ENCODE measurements at places on chromosomes 11 and 22.

- DNase-seq = no peak
Measured at GRCh38 chr11:111886844-111887243, 7.5 kb downstream of the CFAP68 start.

DNA sequence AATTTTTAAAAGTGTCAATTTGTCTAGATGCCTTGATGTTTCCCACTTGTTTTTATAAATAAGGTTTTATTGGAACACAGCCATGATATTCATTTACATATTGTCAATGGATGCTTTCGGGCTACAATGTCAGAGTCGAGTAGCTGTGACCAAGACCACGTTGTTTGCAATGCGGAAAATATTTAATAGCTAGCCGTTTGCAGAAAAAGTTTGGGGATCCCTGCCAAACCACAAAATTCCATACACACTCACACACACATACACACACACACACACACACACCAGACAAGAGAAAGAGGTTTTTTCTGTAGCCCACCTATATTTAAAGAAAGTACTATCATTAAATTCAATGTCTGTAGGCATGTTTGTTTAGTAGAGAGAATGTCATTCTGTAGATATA lies 58.3 kb downstream of the TYR start:
- DNase-seq = no peak

DNA sequence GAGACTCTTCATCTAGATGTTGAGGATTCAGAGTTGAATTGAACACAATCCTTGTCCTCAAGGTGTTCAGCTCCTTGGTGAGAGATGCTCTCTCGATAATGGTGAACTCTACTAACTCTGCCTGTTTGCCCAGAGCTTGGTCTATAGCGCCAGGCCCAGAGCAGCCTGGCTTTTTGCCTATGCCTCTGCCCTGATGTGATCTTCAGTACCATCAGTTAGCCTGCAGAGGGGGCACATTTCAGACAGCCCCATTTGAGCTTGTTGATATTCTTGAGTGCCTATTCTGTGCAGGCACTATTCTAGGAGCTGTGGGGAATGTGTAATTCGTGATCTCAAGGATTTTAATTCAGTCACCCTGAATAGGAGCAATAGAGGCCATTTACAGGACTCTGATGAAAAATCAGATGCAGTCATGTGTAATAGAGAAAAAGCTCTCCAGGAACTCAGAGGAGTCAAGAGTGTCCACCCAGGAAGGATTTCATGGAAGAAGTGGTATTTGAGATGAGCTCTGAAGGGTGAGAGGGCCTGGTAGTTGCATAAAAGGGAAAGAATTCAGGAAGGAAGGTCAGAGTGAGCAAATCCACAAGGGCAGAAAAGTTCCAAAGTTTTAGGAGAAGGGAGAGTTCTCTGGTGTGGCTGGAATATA lies 19.3 kb downstream of the GTPBP1 start:
- peak; percentile 31 for DNase-seq

DNA sequence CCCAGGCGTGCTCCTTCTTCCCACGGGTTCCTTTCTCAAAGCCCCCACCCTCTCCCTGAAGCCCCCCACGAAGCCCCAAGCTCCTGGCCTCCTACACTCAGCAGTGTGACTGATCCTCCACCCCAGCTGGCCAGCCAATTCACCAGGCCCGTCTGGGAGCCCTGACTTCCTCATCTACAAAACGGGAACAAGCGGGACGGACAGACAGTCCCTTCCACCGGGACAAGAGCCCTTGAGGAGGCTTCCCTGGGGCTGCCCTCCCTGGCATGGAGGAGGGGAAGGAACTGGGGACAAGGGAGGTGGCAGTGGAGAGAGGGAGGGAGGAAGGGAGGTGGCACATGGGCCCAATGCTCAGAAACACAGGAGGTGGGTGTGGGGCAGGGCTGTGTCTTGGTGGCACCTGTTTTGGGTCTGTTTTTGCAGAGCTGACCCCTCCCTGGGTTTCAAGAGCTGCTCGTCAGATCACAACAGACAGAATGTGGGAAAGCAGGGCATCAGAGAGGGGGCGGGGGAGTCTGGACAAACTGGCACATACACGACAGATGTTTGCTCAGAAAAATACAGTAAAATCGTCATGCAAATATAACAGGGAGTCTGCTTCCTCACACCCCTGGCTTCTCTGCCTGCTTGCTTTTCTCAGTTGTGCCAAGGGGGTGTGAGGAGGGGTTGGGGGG lies 56.8 kb downstream of the ELFN2 start:
- no peak for DNase-seq

DNA sequence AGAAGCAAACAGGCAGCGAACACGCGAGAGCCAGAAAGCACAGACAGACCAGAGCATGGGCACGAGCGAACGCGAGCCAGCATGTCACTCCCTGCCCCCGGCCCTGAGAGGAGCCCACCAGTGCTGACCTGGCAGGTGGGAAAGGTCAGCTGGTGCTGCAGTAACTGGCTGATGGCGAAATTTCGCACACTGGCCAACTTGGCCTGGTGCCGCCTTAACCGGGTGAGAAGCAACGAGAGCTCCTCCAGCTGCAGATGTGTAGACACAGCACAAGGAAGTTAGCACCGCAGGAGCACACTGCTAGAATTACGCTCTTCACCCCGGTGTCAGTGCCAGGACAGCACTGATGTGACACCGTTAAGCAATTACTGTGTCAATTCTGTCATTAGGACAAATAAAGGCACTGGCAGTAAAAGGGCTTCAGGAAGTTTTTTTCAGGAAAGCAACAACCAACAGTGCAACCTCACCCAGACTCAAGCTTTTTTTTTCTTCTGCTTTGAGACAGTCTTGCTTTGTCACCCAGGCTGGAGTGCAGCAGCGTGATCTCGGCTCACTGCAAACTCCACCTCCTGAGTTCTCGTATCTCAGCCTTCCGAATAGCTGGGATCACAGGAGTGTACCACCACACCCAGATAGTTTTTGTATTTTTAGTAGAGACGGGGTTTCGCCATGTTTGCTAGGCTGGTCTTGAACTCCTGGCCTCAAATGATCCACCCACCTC lies 76.8 kb downstream of the C11orf58 start:
- no peak for DNase-seq

GRCh38 chr11:130582981-130583380 lies 134.5 kb downstream of the ADAMTS15 start:
- DNase-seq = no peak

- no peak for DNase-seq
Measured at GRCh38 chr11:90698238-90698637, 475.4 kb upstream of the CHORDC1 start.

DNA sequence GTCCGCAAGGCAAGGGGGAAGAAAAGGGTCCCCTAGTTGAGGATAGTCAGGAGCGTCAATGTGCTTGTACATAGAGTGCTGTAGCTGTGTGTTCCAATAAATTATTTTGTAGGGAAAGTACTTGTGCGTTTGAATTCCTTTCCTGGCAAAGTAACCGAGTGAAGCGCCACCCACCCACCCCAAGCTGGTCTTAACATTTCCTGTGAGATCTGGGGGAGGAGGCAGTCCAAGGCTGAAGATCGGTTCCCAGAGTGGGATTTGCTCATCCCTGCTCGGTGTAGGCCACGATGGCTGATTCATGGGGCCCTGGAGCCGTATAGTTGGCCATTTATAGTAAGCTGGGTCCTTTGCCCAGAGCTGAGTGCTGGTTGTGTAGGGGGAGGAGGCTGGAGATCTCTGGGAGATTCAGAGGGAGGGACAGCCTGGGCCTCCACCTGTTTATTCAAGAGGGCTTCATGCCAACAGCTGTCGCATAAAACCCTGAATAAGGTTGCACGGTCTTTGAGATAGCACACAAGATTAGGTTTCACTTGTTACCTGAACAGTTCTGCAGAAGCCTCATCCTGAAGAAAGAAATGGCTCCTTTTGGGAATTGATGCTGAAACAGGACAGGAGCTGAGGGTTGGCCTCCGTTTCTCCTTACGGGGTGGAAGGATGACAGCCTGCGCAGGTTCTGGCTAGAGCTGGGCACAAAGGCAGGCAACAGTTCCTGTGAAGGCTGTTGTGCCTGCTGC lies 2.4 kb downstream of the ATF4 start:
- no peak for DNase-seq

DNA sequence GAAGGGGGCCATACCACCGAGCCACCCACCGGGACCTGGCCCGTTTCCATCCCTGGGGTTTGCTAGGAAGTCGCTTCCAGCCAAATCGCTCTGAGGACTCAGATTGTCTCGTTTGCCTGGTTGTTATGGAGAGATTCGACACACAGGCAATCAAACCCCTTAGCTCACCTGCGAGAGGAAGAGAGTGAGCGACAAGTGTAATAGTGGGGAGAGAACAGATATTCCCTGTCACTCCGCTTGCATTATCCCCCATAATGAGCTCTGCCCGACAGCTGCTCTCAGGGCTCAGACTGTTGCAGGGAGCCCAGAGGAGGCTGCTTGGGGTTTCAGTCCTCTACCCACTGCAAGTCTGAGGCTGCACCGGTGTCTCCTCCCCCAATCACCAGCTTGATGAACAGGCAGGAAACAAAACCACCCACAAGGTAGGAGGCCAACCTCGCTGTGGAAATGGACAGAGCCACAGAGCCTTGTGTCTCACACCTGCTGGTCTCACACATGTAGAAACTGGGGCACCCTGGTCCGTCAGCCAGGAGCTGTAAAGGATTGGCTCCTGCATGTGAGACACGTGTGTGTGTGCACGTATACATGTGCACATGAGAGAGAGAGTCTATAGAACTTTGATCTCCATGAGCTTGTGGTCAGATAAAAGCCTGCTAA lies 351.1 kb downstream of the BUD13 start:
- DNase-seq = no peak

DNA sequence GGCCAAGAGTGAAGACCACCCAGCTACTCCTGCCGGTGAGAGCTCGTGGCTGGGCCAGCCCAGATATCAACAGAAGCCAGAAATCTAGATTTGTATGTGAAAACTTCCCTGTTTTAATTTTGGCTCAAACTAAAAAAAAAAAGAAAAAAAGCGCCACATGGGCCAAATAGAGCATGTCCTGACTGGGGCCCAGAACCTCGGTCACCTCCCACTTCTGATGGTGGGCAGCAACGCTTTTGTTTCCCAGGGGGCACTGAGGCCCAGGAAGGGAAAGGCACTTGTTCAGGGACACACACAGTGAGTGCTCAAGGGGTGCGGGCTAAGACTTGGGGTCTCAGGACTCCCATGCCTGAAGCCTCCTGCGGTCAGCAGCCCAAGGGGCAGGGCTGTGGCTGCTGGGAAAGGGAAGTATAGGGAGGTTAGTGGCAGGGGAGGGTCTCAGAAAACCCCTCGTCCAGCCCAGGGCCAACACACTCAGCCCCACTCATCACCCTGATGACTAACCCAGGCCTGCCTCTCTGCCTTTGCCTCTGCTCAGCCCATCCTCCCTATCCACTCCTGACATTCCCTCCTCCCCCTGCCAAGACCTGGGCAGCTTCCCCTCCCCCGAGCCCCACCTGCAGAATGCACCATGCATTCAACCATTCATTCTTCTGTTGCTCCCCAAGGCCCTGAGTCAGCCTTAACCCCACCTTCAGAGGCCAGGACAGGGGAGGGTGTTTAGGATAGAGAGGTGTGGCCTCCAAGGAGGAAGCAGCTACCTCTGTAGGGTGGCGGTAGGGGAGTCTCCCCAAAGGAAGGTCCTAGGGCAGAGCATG lies 30.0 kb upstream of the TCF20 start:
- no peak for DNase-seq

GRCh38 chr11:69417699-69418085 lies 63.8 kb upstream of the LINC01488 start:
- no peak for DNase-seq

- DNase-seq = no peak
Measured at GRCh38 chr11:9823439-9823838, 159.6 kb downstream of the SWAP70 start.

DNA sequence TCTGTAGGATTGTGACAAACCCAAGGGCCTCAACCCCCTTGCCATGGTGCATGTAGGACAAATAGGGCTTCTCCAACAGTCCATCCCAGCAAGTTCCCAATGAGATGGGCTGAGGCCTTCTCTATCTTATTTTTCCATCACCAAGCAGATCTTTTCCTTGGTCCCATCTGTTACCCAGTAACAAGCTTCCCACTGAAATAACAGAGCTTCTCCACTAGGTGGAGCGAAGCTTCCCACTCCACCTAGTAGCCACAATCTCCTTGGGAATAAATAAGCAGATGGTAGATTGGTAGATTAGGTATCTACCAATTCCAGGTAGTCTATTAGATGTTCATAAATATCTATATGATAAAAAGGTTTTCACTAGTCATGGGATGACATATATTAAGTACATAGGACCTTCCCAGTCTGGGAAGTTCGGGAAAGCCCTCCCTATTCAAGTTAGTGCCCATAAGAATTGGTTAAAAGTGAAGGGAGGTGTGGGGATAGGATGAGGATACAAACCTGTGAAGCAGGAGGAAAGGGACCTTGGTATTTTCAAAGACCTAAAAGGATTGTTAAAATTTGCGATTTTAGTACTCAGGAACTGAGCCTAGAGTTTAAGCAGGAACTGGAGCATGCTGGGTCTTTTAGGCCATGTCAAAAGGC lies 5.9 kb upstream of the OR52L1 start:
- DNase-seq = no peak

DNA sequence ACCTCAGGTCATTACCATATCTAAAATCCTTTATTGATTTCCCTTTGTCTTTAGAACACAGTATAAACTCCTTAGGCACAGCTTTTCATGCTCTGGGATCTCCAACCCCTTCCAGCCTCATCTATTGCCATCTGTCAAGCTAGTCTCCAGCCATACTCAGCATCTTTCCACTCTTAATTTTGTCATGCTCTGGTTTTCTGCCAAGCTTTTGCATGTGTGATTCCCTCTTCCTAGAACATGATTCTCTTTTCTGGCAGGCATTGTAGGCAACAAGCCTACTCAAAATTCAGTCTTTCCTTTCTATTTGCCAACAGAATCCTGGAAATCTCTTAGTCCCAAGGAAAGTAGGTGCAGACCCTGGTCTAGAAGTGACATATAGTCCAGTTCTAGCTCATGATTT lies 35.5 kb upstream of the SLC6A5 start:
- DNase-seq = no peak

GRCh38 chr22:48234011-48234410 lies 1471.6 kb downstream of the TBC1D22A start:
- DNase-seq = no peak

DNA sequence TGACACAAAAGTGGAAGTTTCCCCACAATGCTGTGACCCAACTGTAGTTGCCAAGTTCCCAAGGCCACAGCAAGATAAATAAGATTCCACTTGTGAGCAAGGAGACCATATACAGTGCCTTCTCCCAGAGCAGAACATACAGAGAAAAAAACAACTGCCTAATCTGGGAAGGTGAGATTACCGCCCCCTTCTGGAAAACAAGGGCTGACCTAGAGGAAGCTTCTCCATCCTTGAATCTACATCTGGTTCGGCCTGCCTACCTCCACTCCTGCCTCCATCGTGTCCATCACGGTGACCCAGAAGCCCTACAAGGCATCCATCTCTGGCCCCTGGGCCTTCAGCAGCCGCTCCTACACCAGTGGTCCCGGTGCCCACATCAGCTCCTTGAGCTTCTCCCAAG lies 6.1 kb upstream of the RNASEH2C start:
- DNase-seq = no peak
